Astrocyte (in vitro differentiated cells and primary cell): ENCODE measurements at places on chromosomes 5 and 9.
A peak's percentile ranks its signal among the peaks of the same experiment; 100 is the strongest.

- no peak for DNase-seq
These were observed 25.1 kb downstream of the SH3GLB2 start for GRCh38 chr9:129002992-129003391.

DNA sequence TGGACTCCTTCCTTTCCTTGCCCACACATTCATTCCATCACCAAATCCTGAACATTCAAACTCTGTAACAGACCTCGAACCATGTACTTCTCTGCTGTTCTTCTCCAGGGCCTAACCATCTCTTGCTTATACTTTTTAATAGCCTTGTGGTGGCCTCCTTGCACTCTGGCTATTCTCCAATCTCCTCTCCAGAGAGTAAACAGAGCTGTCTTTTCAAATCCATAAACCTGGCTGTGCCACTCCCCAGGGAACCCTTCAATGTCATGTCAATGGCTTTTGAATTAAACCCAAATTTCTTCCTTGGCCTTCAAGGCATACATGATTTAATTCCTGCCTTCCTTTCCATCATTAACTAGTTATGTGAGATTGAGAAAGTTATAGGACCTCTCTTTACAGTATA is 277.6 kb upstream of the EFNA5 start:
- no peak for DNase-seq

DNA sequence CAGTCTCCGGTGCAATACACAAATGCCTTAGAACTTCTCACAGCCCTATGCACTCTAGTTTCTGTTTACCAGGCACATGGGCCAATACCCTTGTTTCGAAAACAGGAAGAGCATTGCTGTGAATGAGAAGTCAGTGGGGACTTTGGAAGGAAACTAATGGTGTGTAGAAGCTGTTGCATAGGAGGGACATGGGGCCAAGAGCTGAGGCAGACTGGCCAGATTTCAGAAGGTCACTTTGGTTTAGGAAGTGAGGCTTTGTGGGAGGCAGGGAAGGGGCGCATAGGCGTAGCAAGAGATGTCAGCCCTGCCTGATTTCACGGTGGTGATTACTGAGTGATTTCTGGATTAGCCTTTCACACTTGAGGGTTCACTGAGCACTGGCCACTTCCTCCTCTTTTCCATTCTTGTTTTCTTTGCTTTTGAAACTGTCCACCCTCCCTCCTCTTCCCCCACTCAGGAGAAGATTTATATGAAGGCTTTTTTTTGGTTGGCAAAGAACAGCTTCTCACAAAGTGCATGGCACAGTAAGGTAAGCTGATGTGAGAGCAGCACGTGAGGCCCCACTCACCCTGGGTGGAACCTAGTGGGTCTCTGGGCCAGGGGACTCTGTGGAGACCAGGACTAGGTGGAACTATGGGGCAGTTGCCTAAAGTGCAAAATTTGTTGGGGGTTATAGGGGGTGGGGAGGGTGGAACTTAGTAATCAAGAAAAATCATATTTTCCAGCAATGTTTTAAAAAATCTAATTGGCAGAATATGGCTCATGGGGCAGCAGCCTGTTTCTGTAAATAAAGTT is 6.1 kb upstream of the TMEM252 start:
- no peak for DNase-seq

DNA sequence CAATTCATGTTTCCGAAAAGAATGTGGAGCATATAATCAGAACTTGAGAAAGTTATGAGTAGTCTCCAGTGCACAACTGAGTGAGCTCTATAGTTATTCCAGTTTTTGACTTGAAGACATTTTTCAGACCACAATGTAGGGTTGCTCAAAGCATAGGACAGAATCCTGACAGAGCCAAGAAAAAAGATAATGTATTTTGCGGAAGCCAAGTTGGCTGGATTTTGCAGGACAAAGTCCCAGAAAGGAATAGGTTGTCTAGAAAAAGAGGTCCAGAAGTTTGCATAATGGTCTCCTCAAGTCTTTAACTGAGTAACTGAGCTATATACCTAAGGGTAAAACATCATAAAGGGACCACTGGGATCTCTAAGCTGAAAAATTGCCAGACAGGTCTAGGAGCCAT is 1028.0 kb downstream of the TAF11L14 start:
- DNase-seq = no peak

GRCh38 chr5:60340965-60341471 is 358.9 kb downstream of the DEPDC1B start:
- peak; percentile 37 for DNase-seq

- DNase-seq = no peak
These were observed 43.0 kb upstream of the GAS1 start for GRCh38 chr9:86990290-86990689.

GRCh38 chr5:136023958-136024541 is 4.7 kb upstream of the TGFBI start:
- DNase-seq = peak; percentile 98

DNA sequence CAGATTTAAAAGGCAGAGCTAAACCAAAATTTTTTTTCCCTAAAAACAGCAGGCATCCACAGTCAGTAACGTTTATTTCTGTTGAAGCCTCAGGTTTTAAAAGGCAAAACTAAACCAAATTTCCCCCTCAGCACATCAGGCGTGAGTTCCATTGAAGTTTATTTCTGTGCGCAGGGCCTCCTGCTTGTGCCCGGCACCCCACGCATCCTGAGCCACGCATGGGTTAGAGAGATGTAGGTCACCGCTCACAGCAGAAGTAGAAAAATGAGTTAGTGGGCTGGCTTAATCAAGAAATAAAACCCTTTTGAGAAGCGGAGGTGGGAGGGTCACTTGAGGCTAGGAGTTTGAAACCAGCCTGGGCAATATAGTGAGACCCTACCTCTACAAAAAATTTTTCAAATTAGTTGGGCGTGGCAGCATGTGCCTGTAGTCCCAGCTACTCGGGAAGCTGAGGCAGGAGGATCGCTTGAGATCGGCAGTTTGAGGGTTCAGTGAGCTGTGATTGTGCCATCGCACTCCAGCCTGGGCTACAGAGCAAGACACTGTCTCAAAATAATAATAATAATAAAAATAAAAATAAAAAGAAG is 75.6 kb upstream of the SPIN1 start:
- DNase-seq = no peak

DNA sequence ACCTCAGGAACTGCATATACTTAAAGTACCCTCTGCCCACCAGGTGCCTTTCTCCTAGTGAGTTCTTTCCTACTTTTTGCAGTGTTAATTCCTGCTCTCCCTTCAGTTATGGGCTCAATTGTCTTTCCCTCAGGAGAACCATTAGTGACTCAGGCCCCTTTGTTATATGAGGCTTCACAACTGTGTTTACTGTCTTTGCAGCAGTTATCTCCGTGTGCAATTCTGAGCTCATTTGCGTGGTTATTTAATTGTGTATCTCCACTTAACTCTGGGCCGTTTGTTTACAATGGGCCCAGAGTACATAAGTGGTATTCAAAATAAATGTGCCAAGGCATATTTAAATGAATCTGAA is 9.6 kb downstream of the FBXO38 start:
- no peak for DNase-seq

DNA sequence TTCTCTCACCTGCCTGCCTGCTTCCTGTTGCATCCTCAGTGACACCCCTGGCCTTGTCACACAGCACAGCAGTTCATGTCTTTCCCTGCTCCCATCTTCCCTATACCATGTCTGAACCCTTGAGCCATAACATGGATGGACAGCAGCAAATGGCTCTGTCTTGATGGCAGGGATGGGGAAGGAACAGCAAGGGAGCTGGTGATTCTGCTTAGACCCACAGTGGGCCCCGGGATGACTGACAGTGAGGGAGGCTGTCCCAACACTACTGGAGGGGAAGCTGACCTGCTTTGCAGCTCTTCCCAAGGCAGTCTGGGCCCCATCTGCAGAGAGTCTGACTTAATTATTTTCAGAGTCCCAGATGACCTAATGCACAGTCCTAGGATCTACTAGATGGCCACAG is 48.2 kb downstream of the MARCHF3 start:
- DNase-seq = no peak

DNA sequence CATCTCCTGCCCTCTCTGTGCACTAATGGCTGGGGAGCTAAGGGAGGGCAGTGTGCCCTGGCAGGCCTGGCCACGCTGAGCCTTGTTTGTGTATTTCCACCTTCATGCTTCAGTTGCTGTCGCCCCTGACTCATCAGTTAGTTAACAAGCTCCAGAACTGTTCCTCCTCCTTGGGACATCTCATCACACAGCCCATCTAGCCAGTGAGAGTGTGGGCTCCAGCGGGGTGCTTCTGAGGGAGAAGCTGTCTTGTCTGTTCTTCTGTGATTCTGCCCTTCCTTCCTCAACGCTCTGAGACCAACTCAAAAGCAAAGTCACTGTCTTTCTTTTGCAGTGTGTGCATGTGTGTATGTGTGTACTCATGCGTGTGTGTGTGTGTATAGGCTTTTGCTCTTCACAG is 58.3 kb upstream of the CPEB4 start:
- DNase-seq = peak; percentile 48

GRCh38 chr5:87298692-87299362 is 31.1 kb downstream of the RASA1 start:
- no peak for DNase-seq

DNA sequence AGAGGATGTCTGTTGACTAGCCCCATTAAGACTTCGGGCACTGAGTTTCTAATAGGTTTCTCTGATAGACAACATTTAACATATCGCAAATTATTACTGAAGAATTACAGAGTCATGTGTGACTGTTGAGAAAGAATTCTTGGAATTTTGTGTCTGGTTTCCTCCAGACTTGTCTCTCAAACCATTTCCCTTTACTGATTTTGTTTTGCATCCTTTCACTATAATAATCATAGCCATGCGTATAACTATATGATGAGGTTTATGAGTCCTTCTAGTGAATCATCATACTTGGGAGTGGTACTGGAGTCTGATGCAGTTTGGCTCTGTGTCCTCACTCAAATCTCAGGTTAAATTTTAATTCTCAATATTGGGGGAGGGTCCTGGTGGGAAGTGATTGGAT is 27.0 kb downstream of the ZNF169 start:
- no peak for DNase-seq

GRCh38 chr5:36089989-36090388 is 23.3 kb upstream of the UGT3A2 start:
- DNase-seq = no peak
